NCI-H187 (cell line): ENCODE measurements at places on chromosomes 12 and 14.

GRCh38 chr12:26461776-26462175, 266.4 kb downstream of the SSPN start:
- no peak for DNase-seq

- DNase-seq: no peak
These were observed at the start of gene CYP27B1 for GRCh38 chr12:57766464-57767304. Gene CYP27B1 (minus strand): TSS chr12:57767078. CDS start chr12:57767041, 37 bp downstream.

GRCh38 chr12:131239384-131240094, 285.8 kb downstream of the ADGRD1 start:
- no peak for DNase-seq

DNA sequence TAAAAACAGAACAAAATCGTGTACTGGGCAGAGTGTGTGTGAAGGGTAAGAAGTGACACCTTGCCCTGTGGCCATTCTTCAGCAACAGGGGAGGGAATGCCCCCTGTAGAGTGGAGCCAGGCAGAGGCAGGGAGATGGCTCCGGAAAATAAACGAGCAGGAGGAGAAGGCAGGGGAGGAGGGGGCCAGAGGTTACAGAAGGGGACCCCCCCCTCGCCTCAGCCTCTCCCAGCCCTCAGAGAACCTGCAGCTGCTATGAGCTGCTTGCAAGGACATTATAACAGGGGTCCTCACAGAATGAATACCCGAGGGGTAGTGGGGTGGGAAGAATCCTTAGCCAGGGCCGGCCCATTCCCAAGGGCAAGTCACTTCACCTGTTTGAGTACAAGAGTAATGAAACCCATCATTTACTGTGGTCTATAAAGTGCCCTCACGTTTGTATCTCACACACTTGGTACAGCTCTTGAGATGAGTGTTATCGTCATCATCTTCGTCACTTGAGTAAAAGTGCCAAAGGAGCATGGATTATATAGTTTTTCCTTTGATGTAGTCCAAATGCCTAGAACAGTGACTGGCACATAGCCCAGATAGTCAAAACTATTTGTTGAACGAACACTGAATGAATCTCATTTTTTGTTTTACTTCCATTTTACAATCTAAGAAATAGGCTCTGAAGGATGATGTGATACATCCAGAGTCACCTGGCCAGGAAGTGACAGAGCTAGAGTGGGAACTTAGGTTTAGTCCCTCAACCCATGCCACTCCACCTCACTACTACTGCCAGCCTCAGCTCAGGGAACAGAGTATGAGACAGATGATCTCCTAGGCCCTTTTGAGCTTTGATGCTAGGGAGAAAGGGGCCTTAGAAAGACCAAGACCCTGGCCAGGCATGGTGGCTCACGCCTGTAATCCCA, 14.5 kb downstream of the SCNN1A start:
- DNase-seq: peak; percentile 35

- DNase-seq: no peak
These were observed 80.1 kb downstream of the CEP83 start for GRCh38 chr12:94379479-94380113.

GRCh38 chr12:3453990-3454680, 36.9 kb upstream of the PRMT8 start:
- DNase-seq: no peak

GRCh38 chr14:73259837-73260236, 22.5 kb downstream of the PAPLN start:
- no peak for DNase-seq

GRCh38 chr12:56221232-56221756, 428 bp downstream of the RNF41 start:
- DNase-seq: no peak

- DNase-seq: no peak
These were observed 200.9 kb downstream of the APAF1 start for GRCh38 chr12:98845957-98846356.

GRCh38 chr12:42482041-42482747, 107.4 kb downstream of the PRICKLE1 start:
- no peak for DNase-seq

DNA sequence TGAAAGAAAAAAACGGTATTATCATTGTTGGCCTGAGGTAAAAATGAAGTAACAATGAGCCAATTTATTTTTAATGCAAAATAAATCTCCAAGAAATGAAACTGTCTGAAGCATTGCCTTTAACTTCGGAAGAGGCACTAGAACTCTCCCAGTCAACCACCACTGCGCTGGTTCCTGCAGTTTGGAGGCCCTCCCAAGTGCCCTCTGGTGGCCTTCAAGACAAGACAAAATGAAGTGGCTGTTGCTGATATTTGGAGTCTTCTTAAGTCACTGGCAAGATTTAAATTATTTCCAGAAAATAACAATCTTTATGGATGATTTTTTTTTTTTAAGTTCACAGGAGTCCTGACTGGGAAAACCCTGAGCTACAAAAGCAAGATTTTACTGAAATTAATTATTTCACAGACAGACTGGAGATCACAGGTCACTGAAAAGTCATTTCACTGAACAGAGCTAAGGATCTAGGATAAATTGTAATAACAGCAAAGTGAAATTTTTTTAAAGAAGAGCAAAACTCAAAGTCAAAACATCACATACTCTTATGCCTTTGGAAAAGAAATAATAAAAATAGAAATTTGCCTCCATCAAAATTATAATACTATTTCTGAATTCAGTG, 58.2 kb downstream of the DICER1 start:
- DNase-seq: peak; percentile 16

- DNase-seq: no peak
These were observed 4.0 kb upstream of the TESPA1 start for GRCh38 chr12:54988402-54989054.

DNA sequence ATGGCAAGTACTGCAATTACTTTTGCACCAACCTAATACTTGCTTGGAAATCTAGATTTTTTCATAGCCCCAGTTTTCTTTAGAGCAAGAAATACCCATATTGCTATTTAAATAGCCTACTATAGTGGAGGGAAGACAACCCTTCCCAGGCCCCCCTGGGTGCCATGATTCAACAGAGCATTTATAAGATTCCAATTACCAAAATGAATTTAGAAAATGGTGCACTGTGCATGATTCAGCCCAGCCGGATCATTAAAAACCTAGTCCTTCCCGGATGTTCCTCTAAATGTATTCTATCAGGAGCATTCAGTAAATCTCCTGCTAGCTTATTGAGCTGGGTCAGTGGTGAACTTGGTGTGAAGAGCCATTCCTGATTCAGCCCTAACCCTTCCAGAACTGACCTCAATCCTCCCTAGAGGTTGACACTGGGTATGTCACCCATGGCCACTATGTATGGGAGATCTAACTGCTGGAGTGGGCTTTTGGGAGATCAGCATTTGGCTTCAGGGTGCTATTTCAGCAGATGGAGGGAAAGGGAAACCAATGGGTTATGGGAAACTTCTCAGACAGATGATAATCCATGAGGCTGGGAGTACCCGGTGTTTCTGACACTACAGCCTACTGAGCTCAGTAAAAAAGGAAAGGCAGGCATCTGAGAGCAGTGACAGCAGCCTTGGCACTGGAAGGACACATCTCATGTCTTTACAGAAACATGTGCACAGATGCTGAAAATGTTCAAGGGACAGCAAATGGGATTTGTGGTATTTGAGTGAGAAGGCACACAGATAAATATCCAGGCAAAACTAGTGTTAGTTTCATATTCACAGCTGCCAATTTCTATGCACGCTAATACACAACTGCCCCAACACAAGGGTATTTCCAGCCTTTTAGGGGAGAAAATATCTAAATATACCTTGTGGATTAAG, 258.9 kb downstream of the DPF3 start:
- DNase-seq: no peak

DNA sequence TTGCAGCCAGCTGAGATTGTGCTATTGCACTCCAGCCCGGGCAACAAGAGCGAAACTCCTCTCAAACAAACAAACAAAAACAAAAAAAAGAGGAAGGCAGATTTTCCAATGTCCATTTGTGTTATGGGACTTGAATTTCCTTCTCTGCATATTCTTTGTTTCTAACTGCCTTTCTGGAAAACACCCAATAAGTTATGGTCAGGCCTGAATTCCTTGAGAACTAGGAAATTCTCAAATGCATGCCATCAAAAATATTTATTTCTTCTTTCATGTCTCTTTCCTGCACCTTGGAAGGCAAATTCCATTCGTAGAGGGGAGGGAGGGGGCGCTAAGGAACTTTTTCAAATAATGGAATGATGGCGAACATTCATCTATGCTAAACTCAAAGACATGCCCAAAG, 117.6 kb upstream of the TMCC3 start:
- DNase-seq: no peak

DNA sequence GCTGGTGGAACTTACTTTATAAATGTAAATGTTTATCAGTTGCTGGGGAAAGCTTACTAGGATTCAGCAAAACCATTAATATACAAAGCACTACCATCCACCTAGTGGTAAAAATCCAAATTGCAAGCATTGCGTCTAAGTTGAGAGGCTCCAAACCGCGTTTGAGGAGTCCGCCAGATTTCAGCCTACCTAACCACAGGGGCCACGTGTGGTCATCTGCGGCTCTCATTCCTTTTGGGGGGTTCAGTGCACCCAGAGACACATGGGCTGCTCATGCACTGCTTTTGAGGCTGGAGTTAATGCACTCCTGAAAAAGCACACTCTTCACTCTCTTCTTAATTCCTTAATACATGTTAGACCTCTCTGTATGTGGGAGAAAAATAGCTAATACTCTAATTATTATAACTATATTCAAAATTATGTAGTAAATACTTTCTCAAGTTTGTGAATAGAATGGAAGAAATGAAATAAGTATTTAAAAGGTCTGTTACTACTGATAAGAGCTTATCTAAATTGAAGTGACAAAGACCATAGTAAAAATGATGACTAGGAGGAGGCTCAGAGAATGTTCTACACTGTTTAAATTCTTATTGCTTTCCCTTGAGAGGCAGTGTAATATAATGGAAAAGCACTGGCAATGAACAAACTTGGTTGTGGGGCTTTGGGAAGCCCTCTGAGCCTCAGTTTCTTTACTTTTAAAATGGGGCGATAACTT, 41.4 kb upstream of the MANSC4 start:
- no peak for DNase-seq

DNA sequence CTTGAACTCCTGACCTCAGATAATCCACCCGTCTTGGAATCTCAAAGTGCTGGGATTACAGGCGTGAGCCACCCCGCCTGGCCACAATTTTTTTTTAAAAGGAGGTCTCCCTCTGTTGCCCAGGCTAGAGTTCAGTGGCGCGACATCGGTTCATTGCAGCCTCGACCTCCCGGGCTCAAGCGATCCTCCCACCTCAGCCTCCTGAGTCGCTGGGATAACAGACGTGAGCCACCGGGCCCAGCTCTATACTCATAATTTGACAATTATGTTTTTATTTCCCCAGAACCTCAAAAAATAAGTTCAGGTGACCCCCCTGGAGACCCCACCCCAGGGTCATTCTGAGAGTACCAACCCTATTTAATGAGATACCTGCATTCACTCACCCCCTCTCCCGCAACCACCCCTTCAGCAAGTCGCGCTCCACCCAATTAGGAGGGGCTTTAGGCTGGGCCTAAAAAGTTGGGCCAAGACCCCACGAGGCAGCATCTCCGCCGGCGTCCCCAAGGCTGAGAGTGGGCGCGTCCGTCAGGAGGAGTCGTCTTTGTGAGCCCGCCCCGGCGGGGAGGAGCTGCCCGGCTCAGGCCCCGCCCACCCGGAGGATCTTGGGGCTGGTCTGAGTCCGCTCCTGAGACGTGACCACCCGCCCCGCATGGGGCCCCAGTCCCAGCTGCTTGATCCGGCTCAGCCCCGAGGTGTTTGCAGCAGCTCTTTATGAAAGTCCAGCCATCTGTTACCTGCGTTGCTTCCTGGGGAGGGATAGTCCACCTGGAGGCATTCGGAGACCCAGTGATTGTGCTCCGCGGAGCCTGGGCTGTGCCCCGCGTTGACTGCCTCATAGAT, at the start of gene ANKRD33:
ANKRD33 (plus strand) TSS at position 628 of the 840 bp plus-strand sequence; CDS start at position 712, 84 bp downstream.
- DNase-seq: no peak

DNA sequence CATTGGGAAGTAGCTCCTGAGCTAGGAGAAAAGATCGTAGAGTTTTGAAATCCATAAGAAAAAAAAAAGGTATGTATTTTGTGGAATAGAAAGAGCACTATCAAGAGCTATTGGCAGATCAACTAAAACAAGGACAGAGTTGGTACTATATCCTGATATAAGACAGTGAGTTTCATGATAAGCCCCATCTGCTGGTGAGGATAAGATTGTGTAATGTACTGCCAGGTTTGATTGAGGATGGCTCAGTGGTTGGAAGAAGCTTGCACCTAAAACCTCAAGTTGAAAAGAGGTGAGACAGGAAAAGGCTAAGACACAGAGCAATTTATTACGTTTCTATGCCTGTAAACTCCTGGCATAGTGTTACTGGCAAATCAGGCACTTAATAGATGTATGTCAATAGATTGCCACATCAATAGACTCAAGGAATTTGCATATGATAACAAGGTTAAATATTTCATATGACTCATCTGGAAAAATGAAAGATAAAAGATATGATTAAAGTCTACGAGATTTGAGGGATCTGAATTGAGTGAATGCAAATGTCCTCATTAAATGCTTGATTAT, 525.6 kb downstream of the FLRT2 start:
- DNase-seq: no peak

- no peak for DNase-seq
These were observed 6.0 kb upstream of the OR6J1 start for GRCh38 chr14:22650046-22650739.

DNA sequence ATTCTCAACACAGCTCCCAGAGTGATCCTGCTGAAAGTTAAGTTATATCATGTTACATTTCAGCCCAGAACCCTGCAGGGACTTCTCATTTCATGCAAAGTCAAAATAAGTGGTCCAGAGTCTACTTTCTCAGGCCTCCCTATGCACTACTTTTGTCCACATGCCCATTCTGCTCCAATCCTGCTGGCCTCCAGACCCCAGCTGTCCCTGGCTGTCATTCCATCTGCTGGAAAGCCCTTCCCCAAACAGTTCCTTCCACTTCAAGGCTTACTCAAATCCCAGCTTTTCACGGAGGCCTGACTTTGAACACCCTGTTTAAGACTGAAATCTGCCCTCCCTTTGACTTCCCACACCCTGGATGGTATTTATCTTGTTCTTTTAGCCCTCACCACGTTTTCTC, 109.8 kb upstream of the DNM1L start:
- no peak for DNase-seq

DNA sequence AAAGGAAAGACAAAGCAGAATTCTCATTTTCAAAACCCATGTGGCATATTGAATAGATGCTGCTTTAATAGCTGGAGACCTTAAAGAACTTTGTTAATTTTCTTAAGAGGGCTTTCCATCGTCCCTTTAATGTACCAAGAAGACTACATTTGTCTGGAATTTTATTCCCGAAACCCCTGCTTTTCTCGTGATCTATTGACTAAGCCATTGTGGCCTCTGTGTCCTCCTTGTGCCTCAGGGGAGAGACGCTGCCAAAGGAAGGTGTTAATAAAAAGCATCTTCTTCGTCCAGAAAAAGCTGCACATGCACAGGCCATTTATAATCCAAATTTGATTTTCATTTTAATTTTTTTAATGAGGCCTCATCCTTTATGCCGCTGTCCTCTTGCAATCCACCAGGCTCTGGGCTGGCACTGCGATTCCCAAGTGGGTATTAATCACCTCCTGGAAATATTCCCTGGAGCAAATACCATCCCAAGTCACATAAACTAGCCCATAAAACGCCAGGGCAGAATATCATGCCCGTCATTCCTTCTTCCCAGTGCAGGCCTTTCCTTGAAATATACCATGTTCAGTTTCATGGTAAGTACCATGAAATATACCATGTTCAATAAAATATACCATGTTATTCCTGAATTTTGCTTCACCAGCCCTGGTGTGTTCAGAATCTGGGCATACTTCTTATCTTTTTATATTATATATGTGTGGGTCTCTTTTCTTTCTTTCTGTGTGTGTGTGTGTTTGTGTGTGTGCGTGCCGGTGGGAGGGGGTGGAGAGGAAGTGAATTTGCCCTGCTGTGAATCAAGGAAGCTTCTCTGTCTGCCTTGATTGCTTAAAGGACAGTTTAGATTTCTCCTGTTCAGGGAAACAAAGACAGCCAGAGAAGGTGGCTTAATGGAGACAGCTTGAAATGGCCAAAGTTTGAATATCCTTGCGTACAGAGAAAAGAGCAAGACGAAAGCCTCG, 147.6 kb downstream of the PHETA1 start:
- no peak for DNase-seq
